Stimulated activated CD4-positive, alpha-beta T cell treated with anti-CD3 and anti-CD28 coated beads, TNF-alpha, amount 100 ng/mL, for 48 hours (primary cell): ENCODE measurements at places on chromosomes 6 and 20.

GRCh38 chr6:56710967-56711366 lies 68.3 kb upstream of the DST start:
- no peak for DNase-seq

GRCh38 chr6:87909849-87910248 lies 137.8 kb upstream of the SPACA1 start:
- peak; percentile 12 for DNase-seq

DNA sequence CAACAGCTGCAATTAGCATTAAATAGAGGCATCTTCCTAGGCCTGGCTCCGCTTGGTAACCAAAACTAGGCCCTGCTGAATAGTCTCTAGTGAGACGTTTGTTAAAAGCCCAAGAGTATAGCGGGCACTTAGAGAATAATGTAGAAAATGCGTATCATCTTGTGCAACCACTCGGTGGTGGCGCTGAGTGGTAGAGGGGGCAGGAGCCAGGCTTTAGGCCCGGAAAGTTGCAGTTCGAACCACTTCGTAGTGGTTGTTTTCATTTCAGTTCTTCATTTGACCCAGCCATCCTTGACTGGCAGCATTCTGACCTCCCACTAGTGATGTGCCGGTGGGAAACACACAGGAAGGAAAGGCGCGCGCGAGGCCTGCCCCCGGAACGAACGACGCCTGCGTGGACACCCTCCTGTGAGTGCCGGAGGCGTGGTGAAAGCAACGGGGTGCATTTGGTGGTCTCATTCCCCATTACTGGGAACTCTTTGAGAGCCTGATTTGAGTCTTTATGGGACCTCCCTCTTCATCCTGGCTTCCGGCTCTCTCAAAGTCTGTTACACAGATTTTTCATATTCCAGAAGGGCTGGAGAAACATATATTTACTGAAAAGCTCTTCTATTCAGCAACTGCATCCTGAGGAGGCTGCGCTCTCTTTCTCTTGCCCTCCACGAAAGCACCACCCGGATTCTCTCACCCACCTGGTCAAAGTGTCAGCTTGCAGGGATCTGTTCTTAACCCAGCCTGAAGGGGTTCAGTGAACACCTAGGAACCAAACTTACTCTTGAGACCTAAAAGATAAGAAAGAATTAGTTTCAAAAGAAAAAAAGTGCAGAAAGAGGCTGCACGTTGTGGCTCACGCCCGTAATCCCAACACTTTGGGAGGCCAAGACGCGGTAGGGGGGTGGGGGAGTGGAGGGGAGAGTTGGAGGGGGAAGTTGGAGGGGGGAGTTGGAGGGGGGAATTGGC lies 18.2 kb downstream of the GPX5 start:
- DNase-seq, result no peak

DNA sequence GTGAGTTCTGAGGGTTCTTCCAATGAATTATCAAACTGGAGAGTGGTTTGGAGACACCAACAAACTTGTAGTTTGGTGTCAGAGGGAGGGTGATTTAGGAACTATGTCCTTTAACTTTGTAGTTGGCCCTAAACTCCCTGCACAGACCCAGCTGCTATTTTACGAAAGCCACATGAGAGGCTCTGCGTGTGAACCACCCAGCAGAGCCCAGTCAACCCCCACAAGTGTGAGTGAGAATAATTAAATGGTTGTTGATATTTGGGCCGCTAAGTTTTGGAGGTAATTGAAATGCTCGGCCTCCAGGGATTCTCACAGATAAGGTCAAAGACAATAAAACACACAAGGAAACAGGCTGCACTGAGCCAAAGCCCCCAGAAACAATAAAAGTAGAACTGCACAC lies 6.9 kb upstream of the VAPB start:
- no peak for DNase-seq

GRCh38 chr20:15162079-15162647 lies 824.8 kb upstream of the FLRT3 start:
- no peak for DNase-seq

DNA sequence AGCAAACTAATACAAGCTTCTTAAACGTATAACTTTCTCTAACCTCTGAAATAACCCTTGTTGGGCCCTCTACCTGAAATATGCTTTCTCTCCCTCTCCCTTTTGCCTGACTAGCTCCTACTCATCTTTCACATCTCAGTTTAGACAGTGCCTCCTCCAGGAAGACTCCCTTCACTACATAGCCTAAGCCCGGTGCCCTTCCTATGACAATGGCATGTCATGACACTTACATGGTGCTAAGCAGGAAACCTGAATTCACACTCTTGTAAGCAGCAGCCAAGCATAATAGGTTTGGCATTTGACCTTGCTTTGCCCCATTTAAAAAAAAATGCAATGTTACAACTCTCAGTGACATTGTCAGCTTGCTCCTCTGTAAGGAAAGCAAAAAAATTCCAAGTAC lies 33.1 kb upstream of the FBXL4 start:
- no peak for DNase-seq

GRCh38 chr6:163001330-163001729 lies 273.6 kb downstream of the PACRG start:
- no peak for DNase-seq

GRCh38 chr6:155201461-155202226 lies 62.2 kb upstream of the CLDN20 start:
- no peak for DNase-seq

DNA sequence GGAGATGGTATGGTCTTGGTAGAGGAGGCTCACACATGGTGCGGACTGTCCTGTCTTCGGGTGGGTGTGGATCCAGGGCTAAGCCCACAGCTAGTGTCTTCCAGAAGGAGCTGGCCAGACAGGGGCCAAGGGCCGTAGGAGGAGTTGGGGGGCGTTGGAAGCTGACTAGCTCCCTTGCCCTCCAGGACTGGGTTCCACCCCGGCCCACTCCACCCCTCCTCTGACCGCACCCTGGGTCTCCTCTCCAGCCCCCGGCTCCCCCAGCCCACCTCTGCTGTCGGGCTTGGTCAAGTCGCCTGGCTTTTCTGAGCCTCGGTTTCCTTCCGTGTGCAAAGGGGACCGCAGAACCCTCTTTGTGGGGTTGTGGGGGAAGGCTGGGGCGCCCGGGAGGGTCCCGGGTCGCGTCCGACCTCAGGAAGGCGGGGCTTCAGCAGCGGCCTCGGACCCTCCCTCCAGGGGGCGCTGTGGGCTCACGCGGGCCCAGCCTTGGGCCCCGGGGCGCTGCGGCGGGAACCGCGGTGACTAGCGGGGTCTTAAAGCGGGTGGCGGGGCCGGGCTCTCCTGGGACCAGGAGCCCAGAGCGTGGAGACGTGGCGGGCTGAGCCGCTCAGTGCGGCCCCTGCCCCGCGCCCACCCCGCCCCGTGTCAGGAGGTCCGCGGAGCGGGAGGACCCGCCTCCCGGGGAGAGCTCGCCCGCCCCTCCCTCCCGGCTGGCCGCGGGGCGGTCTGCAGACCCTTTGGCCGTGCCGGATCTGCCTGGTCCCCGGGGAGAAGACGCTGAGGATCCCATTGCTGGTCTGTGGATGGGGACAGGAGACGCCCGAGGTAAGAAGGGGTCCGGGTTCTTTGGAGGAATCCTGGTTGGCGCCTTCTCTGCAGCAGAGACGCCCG lies 5.4 kb downstream of the NPBWR2 start:
- DNase-seq, result peak; percentile 70

DNA sequence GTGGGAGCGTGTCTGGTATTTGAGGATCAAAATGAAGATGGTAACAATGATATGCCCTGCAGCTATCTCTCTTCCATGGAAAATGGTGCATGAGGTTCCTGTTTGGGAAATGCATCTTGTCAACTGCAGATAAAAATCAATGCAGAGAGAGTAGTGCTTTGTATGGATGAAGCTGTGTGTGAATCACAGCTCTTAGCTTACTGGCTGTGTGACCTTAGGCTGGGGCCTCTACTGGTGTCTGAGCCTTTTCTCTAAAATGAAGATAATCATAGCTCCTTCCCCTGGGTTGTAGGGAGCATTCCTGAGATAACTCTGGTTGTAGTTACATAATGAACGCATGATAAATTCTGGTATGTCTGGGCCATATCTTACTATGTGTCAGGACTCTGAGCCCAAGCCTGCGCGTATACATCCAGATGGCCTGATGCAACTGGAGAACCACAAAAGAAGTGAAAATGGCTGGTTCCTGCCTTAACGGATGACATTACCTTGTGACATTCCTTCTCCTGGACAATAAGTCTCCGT lies 19.6 kb downstream of the ANGPT4 start:
- DNase-seq, result no peak

- DNase-seq, result no peak
Measured at GRCh38 chr6:150764334-150765066, 101.0 kb upstream of the MTHFD1L start.

DNA sequence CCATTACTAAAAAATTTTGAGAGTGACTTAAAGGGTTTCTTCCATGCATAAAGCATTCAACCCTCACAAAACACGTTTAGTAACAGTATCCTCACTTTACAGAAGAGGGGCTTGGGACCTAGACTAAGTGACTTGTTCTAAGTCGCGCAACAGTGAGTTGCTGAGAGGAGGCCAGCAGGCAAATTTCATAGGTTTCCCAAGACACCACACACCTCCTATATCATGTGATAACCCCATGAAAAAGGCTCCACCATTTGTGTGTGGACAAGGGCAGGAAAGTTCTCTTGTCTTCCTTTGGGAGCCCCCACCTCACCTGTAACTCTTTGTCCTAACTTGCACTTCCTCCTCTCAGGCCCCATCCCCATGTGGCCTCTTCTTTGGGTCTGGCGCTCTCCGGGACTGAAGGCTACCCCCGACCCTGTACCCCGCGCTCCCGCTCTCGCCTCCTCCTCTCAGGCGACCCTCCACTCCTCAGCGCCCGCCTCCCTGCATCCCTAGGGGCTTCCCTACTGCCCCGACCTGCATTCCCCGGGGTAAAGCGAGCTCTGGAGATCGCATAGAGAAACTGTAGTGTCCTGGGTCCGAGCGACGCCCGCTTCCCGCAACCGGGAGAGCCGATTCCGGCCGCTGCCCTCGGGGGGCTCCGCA lies 392 bp downstream of the PSMB8 start:
- no peak for DNase-seq

GRCh38 chr6:100246206-100246605 lies 218.5 kb downstream of the SIM1 start:
- no peak for DNase-seq

GRCh38 chr6:12598919-12599318 lies 117.6 kb upstream of the PHACTR1 start:
- DNase-seq, result no peak

DNA sequence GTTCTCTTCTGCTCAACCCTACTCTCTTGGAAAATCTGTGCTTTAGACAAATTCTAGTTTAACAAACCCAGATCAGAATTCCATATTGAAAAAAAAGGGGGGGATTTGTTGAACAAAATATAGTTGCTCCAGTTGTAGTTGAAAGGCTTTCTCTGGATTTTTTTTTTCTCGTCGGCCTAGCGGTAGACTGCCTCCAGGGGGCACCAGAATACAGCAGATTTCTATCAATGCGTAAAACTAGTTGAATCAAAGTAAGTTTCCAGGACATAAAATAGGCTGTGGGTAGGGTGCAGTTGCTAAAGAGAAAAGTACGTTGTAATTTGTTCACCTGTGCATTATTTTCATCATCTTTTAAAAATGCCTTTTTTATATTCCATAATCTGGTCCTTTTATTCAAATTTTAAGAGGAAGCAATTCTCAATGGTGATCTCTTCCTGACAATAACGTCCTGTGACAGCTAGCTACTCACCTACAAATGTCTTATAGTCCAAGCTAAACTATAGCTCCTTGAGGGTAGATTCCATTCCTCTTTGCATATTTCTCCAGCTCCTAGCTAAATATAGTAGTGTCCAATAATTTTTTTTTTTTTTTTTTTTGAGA lies 105.4 kb downstream of the PERP start:
- peak; percentile 29 for DNase-seq

GRCh38 chr6:119535332-119535731 lies 185.8 kb upstream of the MAN1A1 start:
- no peak for DNase-seq

GRCh38 chr6:118735320-118735719 lies 83.9 kb upstream of the CEP85L start:
- DNase-seq, result no peak

DNA sequence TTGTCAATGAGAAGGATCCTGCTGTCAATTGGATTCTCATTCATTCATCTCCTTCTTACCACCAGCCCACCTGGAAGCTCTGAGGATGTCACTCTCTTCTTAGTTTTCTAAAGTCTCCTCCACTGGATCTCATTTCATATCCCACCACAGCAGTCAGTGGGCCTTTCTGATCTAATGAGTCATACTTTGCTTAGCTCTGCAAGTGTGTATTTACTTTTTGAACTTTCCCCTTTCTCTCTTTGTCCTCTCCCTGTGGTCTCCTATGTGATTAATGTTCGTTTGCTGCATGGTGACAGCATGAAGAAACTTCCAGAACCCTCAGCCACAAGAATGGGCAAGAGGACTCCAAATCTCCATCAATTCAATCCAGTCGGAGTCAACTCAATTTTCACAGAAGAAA lies 63.6 kb upstream of the SYNDIG1 start:
- no peak for DNase-seq

DNA sequence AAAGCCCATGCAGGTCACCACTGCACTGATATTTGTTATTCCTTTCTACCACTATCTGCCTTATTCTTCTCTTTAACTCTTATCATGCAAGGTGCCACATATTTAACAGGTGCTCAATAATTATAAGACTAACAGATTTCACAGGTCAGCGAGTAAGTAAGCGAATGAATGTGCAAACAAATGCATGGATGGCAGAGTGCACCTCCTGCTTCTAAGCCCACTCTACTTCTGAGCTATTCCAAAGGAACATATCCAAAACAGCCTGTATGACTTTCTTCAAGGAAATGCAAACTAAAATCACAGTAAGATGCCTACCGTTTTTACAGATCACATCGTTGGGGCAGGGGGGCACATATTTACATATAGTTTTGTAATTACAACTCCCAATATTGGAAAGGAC lies 71.3 kb downstream of the ZMYND8 start:
- DNase-seq, result no peak

DNA sequence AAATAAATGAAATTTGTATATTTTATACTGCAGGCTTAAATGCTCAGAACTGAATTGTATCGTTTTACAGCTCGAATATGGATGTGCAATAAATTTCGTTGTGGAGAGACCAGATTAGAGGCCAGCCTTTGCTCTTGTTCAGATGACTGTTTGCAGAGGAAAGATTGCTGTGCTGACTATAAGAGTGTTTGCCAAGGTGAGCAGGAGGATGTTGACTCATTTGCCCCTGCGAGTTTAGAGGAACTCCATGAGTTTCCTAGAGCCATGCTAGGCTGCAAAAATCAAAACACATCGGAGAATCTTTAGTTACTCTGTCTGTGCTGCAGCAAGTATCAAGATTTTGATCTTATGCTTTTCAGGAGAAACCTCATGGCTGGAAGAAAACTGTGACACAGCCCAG lies 15.4 kb downstream of the ENPP3 start:
- no peak for DNase-seq

DNA sequence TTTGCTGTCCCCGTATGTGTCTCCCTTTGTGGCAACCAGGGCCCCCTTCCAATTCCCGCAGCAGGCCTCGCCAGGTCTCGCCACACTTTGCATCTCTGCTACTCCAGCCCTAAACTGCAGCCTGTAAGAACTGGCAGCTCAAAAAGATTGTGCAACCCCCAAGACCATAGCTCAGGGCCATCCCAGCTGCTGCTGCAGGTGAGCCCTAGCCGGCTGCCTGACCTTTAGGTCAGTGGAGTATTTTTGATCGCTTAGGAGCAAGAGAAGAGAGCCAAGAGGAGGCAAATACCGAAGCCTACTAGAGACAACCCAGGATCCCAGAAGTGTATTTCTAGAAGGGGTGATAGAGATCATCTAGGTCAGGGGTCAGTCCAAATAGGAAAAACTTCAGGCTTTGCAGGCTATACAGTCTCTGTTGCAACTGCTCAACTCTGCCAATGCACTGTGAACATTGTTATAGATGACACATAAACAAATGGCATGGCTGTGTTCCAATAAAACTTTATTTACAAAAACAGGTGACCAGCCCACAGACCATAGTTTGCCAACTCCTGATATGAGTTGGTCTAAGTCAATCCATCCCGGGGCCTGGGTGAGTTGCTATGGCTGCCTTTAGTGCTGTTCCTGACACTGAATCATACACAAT lies 138.4 kb downstream of the EYA2 start:
- no peak for DNase-seq
